CD8-positive, alpha-beta T cell (primary cell): ENCODE measurements at places on chromosomes 12 and 14.
A peak's percentile ranks its signal among the peaks of the same experiment; 100 is the strongest.

DNA sequence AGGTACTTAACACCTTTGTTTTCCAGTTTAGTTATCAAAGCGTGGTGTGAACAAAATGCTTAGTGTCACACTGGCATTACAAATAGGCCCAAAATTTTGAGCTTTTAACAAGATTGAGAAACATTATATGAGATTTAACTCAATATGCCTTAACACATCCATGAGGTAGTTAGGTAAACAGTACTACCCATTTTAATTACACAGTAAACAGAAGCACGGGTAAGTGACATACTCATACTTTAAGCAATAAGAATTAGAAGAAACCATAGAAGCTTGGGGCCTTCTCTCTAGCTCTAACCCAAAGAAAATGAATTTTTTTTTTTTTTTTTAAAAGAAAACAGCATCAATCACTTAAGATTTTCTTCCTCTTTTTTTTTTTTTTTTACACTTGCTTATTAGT, 15.5 kb upstream of the PHLDA1 start:
- no peak for DNase-seq

DNA sequence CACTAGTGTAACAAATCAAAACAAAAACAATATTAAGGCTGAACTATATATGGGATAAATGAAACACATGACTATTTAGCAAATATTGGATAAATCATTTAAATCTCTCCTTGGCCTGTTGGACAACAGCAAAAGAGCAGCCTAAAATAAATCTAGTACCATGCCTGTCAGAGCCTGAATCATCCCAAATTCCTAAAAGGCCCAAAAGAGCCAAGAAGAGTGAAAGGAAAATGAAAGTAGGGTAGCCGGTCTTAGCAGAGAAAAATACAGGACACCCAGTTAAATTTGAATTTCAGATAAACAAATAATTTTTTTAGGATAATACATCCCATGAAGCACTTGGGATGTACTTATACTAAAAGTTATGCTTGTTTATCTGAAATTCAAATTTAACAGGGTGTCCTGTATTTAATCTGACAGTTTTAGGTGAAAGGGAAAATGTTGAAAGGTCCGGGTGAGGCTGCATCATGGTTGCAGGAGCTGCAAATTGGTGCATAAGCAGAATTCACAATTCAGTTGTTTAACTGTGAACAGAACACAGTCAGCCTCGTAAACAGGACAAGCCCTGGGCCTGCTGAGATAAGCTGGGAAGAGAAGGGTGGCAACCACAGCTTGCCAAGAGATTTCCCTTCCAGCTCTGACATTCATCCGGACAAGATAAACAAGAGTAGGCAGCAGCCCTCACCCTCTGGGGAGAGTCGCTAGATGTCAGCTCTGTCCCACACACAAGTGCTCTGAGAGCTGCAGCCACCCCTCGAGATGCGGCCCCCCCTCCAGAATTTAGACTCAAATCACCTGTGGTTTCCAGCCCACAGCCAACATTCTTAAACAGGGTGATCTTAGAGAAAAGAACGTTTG, 30.3 kb downstream of the DMAC2L start:
- DNase-seq = peak; percentile 5

DNA sequence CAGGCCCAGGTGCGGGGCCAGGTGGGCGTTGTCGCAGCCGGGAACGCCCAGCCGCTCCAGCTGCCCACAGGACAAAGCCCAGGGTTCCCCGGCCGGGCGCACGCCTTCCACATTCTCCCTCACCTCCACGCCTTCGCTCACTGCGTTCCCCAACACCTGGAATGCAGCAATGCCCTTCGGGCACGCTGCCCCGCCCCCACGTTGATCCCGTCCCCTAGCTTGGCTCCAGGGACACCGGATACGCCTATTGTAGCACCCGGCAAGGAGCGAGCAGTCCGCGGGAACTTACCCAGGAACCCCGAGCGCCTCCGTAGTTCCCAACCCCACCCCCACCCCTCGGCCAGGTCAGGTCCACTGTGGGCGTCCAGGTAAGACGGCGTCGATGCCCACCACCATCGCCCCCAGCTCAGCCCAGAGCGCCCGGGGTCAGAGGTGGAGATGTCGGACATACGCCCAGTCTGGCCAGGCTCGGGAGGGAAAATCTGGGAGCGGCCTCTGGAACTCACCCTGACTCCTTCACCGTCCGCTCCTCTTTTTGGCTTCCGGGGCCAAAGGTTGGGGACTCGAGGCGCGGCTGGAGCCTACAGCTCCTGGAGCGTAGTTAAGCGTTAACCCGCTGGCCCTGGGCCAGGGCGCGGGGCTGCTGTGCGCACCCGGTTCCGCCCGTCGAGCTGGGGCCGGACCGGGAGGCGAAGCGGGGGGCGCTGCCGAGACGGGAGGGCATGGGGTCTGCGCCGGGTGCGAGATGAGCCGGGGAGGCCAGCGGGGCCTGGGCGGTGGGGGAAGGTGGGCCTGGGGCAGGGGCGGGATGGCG, 594 bp upstream of the CEP170B start:
- no peak for DNase-seq

GRCh38 chr14:82422230-82422629, 888.6 kb upstream of the SEL1L start:
- no peak for DNase-seq

DNA sequence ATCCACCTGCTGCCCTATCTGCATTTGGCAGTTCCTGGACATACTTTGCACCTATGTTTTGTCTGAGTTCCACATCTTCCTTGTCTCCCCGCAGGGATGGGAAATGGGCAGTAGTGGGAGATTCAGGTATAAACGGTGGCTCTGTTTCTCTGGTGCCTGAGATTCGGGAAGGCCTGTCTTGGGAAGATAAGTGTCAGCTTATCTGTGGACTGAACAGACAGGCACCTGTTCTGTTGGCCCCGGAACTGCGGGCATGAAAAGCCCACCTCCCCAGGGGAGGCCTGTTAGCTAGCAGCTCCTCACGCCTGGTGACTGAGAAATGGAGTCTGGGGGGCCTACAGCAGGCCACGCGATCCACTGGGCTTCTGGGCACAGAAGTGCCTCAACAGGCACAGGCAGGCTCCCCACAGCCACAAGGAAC, 5.8 kb downstream of the PHB2 start:
- no peak for DNase-seq
